CD4-positive, alpha-beta T cell treated with Interleukin-6 for 4 hours (primary cell): ENCODE measurements at places on chromosomes 6 and 20.

DNA sequence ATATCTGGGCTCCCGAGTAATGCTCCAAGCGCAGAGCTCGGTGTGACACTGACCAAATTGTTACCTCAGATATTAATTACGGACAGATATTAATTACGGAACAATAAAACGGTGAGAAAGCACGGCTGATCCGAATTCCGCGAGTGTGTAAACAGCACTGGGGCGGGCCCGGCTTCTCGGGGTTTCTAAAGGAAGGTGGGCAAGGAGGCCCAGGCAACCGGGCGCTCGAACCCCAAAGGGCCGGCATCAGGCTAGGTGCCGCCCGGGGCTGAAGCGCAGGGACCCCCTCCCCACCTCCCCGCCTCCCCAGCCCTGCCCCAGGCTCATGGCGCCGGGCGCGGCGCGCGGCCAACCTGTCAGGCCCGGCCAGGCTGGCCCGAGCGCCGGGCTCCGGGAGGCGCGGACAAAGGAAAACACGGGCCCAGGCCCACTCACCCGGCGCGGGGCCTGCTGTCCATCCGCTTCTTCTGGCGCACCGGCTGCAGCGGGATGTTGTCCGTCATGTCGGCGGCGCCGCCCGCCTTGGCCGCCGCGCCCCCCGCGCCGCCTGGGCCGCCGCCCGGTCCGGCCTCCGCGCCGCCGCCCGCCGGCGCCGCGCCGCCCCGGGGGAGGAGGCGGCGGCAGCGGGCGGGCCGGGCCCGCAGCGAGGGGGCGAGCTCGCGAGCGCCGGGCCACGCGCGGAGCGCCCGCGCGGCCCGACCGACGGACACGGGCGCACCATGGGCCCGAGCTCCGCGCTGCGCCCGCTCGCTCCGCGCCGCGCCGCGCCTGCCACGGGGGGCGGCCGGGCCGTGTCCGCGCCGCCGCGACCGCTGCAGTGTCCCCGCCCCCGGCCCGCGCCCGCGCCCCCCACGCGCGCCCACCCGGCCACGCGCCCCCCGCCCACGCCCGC is at the start of gene ATP9A:
TSS of gene ATP9A (minus strand) at position 524 of the 892 bp plus-strand sequence. CDS start at position 503, 21 bp downstream.
- DNase-seq = no peak

- DNase-seq = no peak
Measured at GRCh38 chr20:23265226-23265625, 85.4 kb upstream of the NXT1 start.

DNA sequence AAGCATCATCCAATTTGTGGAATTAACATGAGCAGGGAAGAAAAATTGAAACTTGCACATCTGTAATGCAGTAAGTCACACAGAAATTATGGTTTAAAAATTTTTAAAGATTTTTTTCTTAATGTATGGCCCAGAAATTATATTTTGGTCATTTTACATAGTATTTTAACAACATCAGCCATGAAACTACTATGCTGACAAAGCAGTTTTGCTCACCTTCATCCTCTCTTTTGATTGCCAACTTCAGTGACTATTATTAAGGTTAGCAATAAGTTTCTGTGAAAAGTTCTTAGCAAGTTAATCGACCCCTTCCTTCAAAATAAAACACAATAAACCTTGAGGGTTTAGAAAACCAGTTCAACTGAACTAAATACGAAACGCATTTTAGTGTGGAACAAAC is 1347.0 kb downstream of the EPHA7 start:
- no peak for DNase-seq

GRCh38 chr20:61693055-61693600 is 372.6 kb downstream of the TAF4 start:
- no peak for DNase-seq

GRCh38 chr20:300345-300990 is 3.1 kb downstream of the ZCCHC3 start:
- DNase-seq = no peak

- DNase-seq = no peak
Measured at GRCh38 chr6:149642829-149643580, 5.5 kb downstream of the KATNA1 start.

- DNase-seq = no peak
Measured at GRCh38 chr6:106648651-106649308, 19.4 kb downstream of the QRSL1 start.

DNA sequence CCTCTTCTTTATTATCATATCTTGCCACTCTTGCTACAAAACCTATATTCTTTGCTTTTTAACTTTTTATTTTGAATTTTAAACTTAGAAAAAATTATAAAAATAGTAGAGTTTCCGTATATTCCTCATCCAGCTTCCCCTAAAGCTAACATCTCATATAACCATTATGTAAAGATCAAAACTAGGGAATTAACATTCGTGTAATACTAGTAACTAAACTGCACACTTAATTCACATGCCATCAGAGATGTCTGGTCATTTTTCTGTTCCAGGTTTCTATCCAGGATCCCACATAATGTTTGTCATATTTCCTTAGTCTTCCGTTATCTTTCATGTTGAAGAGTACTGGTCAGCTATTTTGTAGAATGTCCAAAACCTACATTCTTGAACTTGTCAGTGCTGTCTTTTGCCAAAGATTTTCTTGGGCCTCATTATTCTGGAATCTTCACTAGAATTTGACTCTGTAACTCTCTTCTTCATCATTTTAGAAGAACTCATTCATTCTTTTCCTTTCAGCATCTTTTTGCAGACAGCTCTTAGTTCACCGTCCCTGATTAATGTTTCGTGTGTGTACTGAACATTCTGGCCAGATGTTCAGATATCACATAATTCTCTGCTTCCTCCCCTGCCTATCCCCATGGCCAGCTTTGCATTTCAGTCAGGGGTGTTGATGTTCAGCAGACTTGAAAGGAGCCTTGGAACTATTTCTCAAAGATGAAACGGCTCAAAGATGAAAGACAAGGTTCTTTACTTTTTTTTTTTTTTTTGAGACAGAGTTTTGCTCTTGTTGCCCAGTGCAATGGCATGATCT is 9.4 kb downstream of the CTNNBL1 start:
- no peak for DNase-seq

DNA sequence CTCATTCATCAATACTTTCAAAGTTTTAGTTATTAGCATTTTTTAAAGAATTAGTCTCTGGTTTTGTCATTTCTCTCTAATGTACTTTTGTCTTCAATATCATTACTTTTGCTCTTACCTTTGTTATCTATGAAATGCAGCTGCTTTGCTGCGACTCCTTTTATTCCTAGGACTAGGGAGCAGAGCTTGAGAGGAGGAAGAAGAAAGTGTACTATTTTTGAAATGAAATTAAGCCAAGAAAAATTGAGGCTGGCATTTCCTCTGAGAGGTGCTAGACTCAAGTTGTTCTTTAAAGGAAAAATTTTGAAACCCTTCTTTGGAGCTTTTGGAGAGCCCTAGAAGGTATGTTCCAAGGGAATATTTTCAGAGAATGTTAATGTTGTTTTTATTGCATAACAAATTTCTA is 48.3 kb upstream of the MRAP2 start:
- no peak for DNase-seq

DNA sequence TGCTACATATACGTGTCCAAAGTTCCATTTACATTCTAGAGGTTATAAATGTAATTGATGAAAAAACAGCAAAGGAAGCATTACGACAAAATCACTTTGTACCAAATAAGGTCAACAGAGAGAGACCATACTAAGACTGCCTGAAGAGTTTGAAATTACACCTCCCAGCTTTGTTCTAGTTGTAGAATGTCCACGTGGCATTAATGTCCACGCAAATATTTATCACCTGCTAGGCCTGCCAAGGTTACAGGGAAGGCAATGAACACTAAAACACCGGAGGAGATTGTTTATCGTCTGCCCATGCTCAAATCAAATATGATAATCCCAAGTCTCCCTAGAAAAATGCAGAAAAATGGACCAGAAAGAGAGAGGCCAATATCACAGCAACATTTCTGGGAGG is 6.2 kb downstream of the RALGAPA2 start:
- DNase-seq = no peak

GRCh38 chr20:50708845-50709635 is 17.7 kb upstream of the RIPOR3 start:
- no peak for DNase-seq

- DNase-seq = no peak
Measured at GRCh38 chr6:85576476-85576875, 17.2 kb downstream of the SNX14 start.

DNA sequence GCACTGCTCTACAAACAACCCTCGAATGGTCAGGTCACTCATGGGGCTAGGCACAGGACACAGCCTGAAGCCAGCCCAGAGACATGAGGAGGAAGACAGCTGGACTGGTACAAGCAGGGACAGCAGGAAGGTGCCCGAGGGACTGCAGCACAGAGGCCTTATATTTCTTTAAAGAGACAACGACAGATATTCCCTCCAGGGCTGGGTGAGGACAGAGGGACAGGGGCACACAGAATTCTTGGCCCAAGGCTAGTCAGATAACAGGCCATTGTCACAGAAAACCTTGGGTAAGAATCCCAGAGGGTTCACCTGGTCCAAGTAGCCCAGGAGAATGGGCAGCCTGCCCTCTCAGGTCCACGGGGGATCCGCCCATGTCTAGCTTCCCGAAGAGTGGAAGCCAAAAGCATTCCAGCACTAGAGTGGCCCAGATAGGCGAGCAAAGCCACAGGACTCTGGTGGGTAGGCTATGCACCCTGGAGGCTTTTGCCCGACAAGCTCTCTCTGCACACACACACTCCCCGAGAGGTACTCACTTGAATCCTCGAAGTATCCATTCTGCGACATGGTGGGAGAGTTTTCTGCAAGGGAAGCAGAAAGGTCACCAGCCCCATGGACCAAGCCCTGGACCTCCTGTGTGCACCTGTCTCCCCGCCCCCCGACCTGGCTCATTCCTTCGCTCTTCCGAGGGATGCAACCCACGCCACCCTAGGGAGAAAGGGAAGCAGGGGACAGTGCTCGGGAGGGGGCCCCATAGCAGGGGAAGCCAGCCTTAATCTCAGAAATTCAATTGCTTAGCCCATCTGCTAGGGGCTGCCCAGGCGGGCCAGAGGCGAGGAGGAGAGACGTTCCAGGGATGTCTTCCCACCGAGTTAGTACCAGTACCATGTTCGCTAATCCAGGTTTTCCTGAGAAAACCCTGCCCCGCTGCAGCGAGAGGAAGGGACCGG is 1.7 kb downstream of the SLC4A11 start:
- no peak for DNase-seq

DNA sequence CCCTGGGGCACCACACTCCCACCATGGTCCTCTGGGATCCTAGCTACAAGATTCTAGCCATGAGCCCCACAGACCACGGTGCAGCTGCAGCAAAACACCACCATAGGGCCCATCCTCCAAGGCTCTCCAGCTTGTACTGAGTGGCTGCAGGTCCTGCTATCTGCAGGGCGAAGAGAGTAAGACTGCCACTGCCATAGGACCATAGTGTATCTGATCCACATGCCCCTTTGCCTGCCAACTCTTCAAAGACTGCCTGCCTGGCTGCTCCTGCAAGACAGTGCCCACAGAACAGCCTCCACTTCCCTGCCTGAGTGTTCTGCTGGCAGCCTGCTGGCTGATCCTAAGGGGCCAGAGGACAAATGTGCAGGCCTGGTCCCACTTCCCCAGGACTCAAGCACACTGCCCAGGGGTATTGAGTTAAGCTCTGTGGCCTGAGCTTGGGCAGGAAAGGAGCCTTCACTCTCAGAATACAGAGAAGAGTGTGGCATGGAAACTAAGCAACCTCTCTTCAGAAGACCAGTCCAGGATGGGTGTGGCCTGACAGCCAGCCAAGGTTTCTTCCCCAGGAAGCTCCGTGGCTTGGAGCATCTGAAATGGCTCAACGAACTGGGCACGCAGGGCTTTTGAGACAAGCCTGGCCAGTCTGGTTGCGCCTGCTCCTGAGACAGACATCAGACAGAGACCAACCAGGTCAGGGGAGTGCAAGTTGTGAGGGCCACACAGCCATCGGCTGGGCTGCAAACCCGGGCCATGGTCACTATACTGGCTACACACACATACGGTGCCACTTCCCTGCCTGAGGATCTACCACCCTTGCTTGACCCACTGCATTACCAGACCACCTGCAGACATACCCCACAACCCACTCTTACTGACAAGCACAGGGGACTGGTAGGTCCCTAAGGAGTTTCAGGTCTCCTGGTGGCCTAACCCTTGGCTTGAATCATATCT is 54.5 kb downstream of the RNGTT start:
- DNase-seq = no peak

DNA sequence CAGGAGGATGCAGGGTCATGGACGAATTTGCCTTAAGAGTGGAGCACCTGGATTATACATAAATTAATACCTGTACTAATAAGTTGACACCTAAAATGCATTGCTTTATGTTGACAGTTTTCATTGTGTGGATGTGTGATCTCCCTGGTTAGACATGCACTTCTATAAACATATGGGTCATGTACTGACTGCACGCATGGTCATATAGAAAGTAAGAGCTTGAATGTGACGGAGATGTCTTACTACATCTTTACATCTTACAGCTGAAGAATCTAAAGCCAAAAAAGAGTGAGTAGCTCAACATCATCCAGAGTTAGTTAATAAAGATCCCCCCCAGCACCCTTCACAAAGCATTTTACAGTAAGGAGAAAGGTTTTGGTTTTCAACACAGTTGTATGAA is 408.4 kb upstream of the JARID2 start:
- no peak for DNase-seq

- no peak for DNase-seq
Measured at GRCh38 chr20:59996108-59996507, 37.9 kb downstream of the CDH26 start.

DNA sequence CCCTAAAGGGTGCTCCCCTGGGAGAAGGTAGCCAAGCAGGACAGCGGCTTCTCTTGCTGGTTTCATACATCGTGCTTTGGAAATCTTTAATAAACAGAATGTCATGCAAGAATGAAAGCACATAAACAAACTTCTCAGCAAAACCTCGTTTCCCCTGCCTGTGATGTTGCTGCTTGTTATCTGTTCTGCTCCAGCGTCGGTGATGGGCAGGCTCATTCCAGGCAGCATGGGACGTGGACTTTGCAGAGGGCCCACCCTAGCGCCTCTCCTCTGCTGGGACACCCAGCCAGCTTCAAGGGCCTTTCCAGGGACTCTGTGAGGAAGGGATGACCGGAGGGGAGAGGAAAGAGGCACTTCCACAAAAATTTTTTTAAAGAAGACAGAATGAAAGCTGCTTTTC is 197.7 kb downstream of the QKI start:
- DNase-seq = no peak

GRCh38 chr20:50953821-50954220 is 4.5 kb downstream of the DPM1 start:
- no peak for DNase-seq

DNA sequence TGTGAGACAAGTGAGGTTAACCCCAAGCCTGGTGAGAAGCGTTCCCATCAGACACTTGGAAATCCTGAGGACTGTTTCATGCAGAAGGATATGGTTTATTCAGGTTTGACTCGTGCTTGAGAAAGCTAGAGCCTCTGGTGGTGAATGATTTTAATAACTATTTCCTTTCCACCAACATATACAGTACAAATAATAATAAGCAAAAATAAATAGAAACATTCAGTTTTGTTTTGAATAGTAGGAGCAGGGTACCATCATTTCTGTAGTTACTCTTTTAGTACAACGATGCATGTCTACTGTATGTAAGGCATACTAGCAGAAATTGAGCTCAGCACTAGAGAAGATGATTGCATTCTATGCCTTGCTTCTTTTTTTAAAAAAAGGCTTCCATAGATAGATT is 33.5 kb downstream of the PLG start:
- no peak for DNase-seq

GRCh38 chr20:57445298-57445697 is 54.1 kb downstream of the RBM38 start:
- DNase-seq = no peak
